ENCODE measurements at places on chromosomes 5 and 9.

DNA sequence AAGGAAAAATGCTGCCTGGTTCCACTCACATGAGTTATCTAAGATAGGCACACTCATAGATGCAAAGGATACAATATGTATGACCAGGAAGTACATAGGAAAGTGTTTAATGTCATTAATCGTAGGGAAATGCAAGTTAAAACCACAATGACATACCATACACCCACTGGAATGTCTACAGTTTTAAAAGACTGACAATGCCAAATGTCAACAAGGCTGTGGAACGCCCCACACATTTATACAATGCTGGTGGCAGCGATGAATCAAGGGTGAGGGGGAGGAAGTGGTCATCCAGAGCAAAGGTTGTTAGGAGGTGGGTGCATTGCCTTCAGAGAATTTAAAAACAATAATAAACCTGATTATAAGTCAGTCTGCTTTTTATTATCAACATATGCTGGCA is 437.8 kb downstream of the ARHGEF28 start:
- no peak for DNase-seq

GRCh38 chr9:127117801-127118200 is 4.6 kb downstream of the ANGPTL2 start:
- DNase-seq, result no peak

DNA sequence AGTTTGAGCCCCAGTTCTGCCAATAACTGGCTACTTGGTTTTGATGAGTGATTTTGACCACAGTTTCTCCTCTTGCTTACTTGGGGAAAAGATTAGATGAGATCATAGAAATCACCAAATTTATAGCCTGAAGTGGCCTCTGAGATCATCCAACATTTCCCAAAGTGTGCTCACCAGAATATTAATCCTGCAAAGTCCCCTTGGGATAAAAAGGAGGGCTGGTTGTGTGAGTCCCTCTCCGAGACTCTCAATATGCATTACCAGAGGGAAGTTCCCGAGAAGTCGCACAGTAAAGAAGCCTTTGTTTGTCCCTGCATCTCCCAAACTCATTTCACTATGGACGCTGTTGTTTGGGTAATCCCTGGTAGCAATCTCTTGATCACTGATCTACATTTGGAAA is 88.4 kb upstream of the ADRA1B start:
- DNase-seq, result no peak

DNA sequence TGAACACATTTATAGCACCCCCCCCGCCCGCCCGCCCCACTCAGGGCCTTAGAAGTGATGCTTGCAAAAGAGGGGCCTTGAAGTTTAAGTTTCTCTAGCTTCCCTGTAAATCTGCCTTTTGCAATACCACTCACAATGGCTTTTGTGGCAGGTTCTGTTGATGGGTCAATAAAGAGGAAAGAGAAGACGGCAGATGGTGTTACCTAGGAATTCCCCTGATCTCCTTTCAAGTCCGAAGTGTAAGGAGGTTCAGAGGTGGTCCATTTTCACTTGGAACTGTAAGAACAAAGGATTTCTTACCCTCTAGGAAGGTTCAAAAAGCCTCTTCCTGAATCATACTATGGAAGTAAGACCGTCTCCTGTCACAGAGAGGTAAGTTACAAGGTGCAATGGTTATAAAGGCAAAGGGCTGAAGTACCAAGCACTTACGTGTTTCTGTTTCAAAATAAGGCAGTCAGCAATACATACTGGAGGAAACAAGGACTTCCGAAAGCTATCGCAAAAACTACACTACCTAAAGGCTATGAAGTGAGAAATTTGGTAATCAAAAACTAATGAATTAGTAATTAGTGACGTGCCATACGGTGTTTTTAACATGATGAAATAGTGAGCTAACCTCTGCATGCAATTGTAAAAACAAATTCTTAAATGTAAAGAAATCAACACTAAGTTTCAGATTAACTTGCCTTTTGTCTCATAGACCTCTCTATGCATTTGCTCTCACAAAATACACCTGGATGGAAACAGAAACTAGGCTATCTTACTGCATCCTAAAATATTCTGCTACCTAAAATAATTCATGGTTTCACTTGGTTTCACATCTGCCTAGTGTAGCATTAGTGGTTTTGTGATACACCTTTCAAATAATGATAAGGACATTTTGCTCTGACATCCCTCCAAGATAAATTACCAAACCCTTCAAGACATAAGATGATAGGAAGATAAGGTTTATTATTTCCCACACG is 589.4 kb upstream of the FAM174A start:
- no peak for DNase-seq

DNA sequence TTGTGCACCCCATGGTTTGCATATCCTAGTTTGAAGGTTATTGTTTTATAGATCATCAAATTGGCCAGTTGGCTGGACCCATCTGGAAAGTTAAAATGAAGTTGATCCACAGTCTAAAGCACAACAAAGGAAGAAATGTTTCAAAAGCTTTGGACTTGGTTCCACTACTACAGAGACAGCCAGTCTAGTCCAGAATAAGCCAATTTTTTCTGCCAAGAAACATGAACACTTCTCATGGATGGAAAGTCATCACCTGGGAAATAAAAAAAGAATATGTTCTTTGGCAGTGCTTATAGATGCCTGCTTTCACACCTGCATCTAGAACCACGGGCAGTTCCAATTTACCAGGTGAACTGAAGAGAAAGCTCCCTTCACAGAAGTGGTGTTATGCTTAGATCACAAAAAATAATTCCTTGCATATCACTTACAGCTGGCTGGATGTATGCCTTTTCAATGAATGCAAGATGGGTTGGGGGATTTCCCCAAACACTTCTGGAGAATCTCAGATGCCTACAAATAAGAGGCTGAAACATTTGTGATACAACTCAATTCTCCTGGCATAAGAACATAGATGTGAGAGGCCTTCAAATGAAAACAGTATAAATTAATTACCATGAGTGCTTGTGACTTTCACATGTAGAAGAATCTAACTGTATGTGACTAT is 26.9 kb downstream of the C9 start:
- no peak for DNase-seq

GRCh38 chr5:83035373-83036100 is 41.7 kb downstream of the TMEM167A start:
- no peak for DNase-seq

GRCh38 chr5:179256328-179257175 is 88.7 kb downstream of the ADAMTS2 start:
- no peak for DNase-seq

DNA sequence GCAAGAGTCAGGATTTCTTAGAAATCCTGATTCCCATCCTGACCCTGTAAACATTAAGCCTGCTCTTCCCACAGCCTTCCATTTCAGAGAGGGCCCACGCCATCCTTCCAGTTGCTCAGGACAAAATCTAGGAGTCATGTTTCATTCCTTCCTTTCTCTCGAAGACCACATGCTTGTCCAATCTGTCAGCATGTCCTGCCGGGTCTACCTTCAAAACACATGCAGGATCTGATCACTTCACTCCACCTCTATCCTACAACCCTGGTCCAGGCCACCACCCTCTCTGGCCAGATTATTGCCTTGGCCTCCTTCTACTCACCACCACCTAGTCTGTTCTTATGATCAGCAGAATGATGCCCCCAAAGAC is 79.8 kb downstream of the C5orf15 start:
- no peak for DNase-seq

DNA sequence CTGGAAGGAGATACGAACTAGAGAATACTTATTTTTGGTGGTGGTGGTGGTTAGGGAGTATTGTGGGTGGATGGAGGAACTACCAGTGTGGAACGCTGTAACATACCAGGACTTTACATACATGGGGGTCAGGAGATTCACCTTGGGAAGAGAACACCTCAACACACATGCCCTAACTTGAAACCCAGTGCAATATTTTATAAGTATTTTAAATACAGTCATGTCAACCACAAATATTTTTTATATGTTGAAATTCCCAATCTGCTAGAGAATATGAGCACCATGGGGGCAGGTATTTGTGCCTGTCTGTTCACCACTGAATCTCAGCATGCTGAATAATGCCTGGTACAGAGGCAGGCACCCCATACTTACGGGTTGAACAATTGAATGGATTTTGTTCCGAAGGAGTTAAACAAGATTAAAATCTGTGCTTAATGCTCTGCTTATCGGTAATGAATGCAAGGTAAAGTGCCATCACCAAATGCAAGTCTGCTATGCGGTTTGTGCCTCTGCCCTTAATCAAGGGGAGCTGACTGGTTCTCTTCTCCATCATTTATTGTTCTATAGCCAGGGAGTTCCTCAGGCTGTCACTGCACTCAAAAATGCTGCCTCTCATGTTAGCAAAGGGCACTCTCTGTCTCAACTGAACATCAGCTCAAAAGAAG is 65.3 kb downstream of the RASEF start:
- DNase-seq, result no peak
